ENCODE measurements at places on chromosomes 6 and 20.

DNA sequence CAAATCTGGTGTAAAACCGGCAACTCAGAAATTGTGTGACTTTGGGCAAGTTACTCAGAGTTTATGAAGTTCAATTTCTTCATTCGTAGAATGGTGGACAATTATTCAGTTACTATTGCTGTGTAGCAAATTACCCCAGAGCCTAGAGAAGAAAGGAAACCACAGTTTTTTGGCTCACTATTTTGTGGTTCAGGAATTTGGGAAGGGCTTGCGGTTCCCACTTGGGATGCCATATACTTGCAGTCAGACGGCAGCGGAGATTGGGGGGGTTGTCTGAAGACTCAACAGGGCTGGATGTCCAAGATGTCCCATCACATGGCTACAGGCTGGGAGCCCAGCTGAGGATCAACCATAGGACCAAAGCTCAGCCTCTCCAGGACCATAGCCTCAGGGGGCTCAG lies 108.1 kb downstream of the PCSK2 start:
- no peak for DNase-seq

DNA sequence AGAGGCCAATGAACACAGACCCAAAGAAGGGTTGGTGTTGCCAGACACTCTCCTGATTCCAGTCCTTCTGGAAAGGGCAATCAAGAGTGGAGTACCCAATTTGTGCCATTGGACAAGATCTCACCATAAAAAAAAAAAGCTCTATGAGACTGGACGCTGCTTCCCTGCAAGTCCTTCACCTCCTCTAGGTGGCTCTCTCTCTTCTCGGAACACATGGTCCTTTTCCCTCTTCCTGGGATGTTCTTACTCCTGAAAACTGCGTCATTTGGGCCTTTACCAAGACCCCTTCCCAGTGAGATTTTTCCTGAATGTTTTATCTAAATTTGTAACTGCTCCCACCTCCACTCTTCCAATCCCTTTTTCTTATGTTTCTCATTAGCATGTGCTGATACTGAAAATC lies 280.8 kb downstream of the FOXA2 start:
- DNase-seq: no peak

DNA sequence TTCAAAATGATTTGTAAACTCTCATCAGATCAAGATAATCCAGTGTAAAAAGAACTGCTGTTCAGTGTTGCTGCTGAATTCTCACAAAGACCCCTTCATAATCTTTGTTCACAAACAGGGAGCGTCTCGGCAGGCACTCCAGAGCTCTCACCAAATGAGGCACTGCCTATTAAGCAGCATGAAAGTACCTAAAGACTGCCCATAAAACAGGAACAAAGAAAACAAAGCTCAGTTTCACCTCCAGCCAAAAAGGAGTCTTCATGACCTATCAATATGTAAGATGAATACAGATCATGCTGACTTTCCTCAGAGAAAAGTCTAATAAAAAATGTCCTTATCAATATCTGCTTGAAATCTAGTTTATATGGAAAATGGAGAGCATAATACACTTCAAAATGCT lies 41.8 kb downstream of the GPR63 start:
- DNase-seq: no peak

- no peak for DNase-seq
These were observed 327.5 kb downstream of the NRN1 start for GRCh38 chr6:5679270-5679669.

DNA sequence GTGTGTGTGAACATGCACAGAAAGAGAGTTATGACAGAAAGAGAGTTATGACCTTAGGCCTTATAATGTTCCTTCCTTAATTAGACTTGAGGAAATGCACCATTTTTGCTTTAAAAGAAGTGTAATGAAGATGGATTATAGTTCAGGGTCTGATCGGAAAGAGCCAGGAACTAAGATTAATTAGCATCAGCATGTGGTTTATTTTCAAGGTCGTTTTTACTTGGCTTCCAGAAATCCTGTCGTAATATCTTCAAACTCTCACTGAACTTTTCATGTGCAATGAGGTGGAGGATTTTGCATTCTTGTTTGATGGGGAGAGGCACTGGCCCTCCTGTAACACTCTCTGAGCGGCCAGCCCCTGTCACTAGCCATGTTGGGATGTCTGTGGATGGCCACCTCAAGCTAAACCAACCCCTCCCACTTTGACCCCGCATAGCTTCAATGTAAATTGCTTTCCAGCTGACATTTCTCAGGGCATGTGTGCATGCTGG lies 116.8 kb downstream of the CDC5L start:
- DNase-seq: no peak

- DNase-seq: no peak
These were observed 20.3 kb upstream of the CHD6 start for GRCh38 chr20:41638456-41638855.

DNA sequence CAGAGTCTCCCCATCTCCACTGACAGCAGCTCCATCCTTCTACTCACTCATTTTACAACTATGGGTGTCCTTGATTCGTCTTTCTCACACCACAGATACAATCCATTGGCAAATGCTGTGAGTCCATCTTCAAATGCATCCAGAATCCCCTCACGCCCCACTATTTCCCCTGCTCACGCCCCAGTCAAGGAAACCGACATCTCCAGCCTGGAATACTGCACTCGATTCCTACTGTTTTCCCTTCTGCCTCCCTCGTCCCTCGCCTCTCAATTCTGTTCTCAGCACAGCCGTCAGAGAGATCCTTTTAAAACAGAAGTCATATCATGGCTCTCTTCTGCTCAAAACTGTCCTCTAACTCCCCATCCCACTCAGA lies 4.7 kb downstream of the HLA-B start:
- no peak for DNase-seq

DNA sequence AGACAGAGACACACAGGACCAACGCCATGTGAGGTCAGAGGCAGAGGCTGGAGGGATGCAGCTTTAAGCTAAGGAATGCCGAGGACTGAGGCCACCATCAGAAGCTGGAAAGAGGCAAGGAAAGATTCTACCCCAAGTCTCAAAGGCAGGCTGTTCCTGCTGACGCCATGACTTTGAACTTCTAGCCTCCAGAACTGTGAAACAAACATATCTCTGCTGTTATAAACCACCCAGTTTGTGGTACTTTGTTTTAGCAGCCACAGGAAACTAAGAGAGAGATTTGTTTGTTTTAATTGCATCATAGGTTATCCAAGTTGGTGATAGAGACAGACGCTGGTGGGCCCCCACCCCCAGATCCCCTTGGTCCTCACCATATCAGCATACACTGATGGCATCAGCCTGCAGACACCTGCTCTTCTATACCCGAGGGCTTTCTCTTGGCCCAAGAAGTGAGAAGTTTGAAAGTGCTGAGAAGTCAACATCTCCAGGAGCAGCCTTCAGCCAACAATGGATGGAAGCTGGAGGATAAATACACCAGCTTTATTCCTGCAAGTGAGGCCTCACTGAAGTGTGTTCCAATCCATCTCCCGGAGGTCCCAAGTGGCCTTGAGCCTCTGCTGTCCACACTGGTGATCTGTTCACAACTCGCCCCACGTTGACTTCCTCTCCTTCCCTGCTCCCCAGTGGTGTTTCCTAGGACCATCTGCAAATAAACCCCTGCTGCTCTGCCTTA lies 154.7 kb downstream of the BTBD3 start:
- no peak for DNase-seq

- DNase-seq: no peak
These were observed 24.6 kb downstream of the MYLK4 start for GRCh38 chr6:2725999-2726567.

DNA sequence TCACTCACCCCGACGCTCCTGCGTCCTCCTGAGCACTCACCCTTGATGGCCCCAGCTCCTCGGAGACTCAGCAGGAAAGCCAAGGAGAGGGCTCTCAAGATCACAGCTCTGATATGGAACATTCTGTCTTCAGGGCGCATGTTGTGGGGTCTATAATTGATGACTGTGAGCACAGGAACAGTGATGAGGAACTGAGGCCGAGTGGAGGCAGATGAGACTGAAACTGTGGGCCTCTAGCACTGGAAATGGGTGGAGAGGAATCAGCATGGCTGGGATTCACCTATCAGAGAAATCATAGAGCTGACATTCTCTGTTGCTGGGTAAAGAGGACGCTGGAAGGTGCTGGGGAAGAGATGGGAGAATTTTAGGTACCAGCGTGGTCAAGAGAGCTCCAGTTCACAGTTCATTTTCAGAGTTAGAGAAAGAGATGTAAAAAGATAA lies at the start of gene HLA-DPA1:
HLA-DPA1 (minus strand) TSS at position 219 of the 441 bp plus-strand sequence.
- DNase-seq: peak; percentile 18

GRCh38 chr20:23492292-23492691 lies 1.4 kb downstream of the CST8 start:
- no peak for DNase-seq

GRCh38 chr6:100553243-100553642 lies 88.5 kb upstream of the SIM1 start:
- no peak for DNase-seq

- DNase-seq: no peak
These were observed 445 bp downstream of the RAB32 start for GRCh38 chr6:146543940-146544615.

- DNase-seq: no peak
These were observed 40.1 kb downstream of the TBPL1 start for GRCh38 chr6:133992992-133993680.

GRCh38 chr6:162226803-162227202 lies 500.8 kb downstream of the PRKN start:
- no peak for DNase-seq

DNA sequence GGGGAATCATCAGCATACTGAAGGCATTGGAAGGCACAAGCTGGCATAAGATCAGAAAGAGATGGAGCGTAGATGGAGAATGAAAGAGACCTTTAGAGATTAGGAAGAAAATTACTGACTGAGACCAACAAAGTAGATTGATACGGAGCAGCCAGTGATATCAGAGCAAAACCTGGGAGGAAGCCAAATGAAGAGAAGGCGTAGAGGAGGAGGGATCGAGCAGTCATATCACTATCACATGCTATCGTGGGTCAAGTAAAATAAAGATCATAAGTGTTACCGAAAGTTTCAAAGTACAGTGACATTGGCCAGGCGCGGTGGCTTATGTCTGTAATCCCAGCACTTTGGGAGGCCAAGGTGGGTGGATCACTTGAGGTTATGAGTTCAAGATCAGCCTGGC lies 53.6 kb upstream of the FANCE start:
- DNase-seq: no peak

GRCh38 chr6:151494235-151494935 lies 568 bp downstream of the CCDC170 start:
- DNase-seq: no peak

GRCh38 chr20:7883309-7883708 lies 56.9 kb downstream of the HAO1 start:
- no peak for DNase-seq

- DNase-seq: no peak
These were observed 104.1 kb downstream of the PSMB1 start for GRCh38 chr6:170448751-170449630.

- DNase-seq: no peak
These were observed 14.9 kb downstream of the FYN start for GRCh38 chr6:111858347-111858746.

GRCh38 chr6:9612489-9612888 lies 802.4 kb downstream of the TFAP2A start:
- no peak for DNase-seq

- DNase-seq: no peak
These were observed 37.4 kb downstream of the POU3F2 start for GRCh38 chr6:98871821-98872220.
